ENCODE measurements at places on chromosomes 6 and 20.

DNA sequence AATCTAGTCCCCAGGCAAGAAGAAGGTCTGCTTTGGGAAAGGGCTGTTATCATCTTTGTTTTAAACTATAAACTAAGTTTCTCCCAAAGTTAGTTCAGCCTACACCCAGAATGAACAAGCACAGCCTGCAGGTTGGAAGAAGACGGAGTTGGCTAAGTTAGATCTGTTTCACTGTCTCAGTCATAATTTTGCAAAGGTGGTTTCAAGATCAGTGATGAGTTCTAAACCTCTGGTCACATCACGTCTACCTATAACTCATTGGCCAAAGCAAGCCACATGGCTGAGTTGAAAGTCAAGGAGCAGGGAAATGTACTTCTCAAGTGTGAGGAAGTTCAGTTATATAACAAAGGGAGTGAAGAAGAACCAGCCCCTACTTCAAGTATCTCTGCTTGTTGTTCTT, 50.5 kb upstream of the ECI2 start:
- no peak for DNase-seq

GRCh38 chr6:34564181-34564580, 8.1 kb upstream of the SPDEF start:
- DNase-seq = no peak

DNA sequence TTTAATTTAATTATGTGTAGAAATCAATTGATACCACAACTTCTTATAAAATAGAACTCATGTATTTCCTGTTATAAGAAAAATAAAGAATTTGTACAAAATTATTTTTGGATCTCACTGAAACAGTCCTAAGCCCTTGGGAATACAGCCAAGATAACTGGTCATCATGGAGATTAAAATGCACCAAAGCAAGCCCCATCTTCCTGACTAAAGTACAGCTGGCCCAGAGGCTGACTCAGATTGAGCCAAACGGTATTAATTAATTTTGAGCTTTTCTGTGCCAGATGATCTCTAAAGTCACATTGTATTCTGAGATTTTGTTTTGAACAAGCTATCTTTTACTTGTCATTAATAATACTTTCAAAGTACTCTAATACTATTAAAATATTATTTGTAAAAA, 978.5 kb downstream of the TBC1D32 start:
- DNase-seq = no peak

DNA sequence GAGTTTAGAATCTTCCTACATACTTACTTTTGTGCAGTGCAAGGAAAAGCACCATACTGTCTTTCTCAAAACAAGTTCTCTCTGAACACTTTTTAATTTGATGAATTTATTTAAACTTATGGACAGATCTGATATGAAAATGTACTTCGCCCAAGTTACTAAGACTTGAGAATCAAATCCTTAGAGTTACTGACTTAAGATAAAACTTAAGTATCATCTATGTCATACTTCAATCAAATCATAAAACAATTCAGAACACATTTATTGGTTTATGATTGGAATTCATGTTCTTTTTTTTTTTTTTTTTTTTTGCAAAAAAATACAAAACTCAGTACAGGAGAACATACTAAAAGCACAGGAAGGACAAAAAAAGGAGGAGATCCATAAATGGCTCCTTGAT, 77.7 kb downstream of the MBOAT1 start:
- no peak for DNase-seq

- no peak for DNase-seq
These were observed 84.1 kb downstream of the TNFAIP3 start for GRCh38 chr6:137951064-137951597.

- DNase-seq = no peak
These were observed 29.3 kb upstream of the TBC1D7 start for GRCh38 chr6:13357551-13358075.

DNA sequence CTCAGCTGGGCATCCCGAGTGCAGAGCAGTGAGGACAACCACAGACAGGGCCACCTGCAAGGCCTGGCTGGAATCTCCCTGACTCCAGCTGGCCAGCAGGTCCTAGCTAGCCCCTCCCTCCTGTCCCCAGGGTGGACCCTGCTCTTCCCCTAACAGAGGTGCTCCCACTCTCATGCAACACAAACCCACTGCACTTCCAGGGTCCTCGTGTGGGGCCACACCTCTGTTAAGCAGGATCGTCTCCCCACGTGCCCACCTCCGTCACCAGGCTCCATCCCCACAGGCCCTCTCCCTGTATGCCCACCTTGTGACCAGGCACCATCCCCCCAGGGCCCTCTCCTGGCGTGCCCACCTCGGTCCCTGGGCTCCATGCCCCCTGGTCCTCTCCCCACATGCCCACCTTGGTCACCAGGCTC, 17.3 kb downstream of the TAF4 start:
- no peak for DNase-seq

GRCh38 chr6:39075010-39075686, 26.6 kb downstream of the GLP1R start:
- DNase-seq = no peak

Measured in H54 (cell line).